Neural crest cell (in vitro differentiated cells): ENCODE measurements at places on chromosomes 16 and 17.

DNA sequence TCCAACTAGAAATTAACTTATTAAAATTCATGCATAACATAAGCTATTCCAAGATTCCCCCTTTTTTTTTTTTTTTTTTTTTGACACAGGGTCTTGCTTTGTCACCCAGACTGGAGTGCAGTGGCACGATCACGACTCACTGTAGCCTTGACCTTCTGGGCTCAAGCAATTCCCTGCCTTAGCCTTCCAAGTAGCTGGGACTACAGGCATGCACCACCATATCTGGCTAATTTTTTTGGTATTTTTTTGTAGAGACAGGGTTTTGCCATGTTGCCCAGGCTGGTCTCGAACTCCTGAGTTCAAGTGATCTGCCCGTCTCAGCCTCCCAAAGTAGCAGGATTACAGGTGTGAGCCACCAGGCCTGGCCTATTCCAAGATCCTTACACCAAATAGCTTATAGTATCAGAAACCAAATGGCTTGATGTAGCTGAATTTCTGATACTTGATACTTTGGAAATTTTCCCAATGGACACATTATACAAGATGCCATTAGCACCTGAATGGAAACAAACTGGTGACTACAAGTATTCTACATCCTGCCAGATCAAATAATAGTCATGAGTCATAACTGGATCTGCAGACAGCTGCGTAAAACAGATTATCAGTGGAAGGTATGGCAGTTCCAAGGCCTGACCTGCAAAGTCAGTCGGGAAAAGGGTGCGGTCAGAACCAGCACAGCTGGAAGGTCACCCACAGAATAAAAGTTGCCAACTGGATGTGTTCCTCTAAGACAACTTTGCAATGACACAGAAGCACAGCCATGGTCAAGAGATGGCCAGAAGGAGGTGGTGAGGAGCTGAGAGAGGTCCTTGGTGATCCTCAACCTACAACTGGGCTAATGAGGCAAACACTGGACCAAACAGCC lies 14.5 kb downstream of the TUBG1 start:
- H3K27me3 ChIP-seq: no peaks in the 10 kb centered on the region
- DNase-seq: no peak
- no peak overlapping the region for H3K4me3 ChIP-seq
- no peaks in the 10 kb centered on the region for H3K4me1 ChIP-seq
- H3K27ac ChIP-seq: no peak overlapping the region

GRCh38 chr17:71011391-71011790 lies 842.1 kb downstream of the KCNJ2 start:
- no peaks in the 10 kb centered on the region for H3K27me3 ChIP-seq
- H3K36me3 ChIP-seq: no peaks in the 10 kb centered on the region
- no peak overlapping the region for H3K27ac ChIP-seq
- no peak for DNase-seq
- H3K4me3 ChIP-seq: no peak overlapping the region

DNA sequence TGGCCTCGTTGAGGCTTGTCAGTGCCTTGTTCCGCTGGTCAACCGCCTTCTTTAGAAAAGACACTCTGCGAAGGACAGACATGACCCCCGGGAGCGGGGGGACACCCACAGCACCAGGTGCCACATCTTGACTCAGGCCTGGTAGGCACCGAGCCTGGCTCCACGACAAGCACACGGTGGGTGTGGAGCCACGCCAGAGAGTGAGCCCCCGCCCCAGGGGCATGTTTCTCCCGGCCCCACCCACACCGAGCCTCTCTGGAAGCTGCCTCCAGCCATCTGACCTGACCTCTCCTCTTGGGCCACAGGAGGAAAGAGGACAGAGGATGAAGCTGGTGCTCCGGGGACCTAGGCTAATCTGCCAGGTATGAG lies 4.6 kb downstream of the FAAP100 start:
- H3K4me1 ChIP-seq: peaks cover 14% of the 10 kb centered on the region
- DNase-seq: no peak
- H3K36me3 ChIP-seq: peaks cover 4% of the 10 kb centered on the region
- H3K27ac ChIP-seq: no peak overlapping the region

- no peak for DNase-seq
- H3K4me3 ChIP-seq: peak overlapping the region; percentile 97
- peaks cover 40% of the 10 kb centered on the region for H3K4me1 ChIP-seq
- H3K27me3 ChIP-seq: peaks cover 31% of the 10 kb centered on the region
Measured at GRCh38 chr17:77959126-77959925, 823 bp downstream of the TNRC6C start.

GRCh38 chr17:47172696-47173565 lies 16.2 kb downstream of the CDC27 start:
- H3K4me3 ChIP-seq: no peak overlapping the region
- H3K27me3 ChIP-seq: no peaks in the 10 kb centered on the region
- H3K27ac ChIP-seq: no peak overlapping the region
- DNase-seq: no peak
- peaks cover 6% of the 10 kb centered on the region for H3K36me3 ChIP-seq
